ENCODE measurements at places on chromosomes 1 and 21.
A peak's percentile ranks its signal among the peaks of the same experiment; 100 is the strongest.

GRCh38 chr1:22709891-22710700 is 543 bp upstream of the EPHB2 start:
- DNase-seq, result no peak

DNA sequence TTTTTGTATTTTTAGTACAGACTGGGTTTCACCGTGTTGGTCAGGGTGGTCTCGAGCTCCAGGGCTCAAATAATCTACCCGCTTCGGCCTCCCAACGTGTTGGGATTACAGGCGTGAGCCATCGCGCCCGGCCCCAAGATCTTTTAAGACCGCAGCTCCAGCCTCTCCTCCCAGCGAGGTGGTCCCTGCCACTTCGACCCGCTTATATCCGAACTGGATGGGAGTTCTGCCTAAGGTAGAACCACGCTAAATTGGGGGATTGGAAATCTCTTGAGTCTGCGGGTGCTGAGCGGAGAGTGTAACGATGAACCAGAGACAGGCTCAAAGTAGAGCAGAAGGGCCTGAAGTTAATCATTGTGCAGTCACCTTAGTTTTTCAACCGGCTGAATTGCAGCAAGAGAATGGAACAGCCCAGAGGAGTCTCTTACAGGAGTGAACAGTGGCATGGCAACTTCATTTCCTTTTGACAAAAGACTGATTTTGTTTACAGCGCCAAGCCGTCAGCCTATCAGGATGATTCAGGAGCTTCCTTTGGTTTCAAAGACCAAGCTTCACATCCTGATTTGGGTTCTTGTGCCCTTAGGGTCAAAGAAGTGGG is 726 bp upstream of the CYB5R1 start:
- DNase-seq, result no peak

DNA sequence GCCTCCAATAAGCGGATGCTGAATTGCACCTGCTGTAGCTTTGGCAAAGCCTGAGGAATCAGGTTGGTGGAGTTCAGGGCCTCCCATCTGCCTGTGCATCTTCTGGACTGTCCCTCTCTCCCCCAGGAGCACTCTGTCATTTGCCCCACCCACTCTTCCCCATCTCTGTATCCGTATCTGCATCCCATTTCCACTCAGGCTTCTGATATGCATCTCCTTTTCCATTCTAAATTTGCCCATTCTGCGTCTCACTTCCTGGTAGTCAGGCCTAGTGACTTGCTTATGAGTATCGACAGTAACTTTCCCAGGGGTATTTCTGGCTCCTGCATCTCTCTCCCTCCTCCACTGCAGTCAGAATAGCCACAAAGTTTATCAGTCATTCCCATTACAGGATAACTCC is 15.6 kb downstream of the MR1 start:
- no peak for DNase-seq

DNA sequence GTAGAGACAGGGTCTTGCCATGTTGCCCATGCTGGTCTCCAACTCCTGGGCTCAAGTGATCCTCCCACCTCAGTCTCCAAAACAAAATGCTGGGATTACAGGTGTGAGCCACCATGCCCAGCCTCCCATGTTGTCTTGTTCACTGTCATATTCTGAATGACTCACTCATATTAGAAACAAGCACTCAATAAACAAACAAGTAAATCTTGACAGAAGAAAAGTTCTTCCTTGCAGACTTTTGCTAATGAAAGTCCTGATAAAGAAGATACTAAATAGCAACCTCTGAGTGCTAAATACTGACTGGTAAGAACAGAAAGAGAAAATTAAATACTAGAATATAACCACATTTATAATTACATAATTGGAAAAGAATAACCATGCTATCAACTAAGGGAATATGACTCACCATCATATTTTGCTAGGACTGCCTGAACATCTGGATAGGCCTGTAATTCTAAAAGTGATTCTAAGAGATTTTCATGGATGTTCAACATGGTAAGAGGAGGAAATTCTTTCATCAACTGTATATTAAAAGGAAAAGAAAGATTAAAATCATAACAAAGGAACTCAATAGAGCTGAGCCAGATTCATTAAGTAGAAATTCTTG is 37.3 kb downstream of the ST7L start:
- no peak for DNase-seq

DNA sequence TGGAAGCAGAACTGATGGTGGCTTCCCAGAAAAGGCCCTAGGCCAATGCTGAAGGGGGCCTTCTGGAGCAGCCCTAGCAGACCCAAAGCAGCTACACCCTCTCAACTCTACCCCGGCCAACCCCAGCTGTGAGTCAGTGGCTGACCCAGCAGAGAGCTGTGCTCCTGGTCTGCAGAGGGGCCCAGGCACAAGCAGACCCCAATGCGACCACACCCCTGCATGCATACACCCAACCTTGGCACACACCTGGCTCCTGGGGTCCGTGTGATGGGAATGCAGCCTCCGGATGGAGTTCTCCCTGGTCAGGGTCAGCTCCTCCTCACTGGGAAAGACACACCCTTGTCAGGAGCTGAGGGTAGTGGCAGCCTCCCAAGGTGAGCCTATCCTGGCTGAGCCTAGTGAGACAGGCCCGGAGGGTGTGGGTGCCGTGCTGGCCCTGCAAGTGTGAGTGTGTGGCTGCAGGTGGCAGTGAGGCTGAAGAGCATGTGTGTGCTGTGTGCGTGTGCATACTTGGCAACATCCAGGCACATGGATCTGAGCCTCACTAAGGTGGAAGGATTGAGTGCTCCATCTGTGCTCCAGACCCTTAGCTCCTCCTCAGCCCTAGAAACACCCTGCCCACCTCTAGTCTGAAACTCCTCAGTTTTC is 3.9 kb upstream of the ARHGAP30 start:
- no peak for DNase-seq

DNA sequence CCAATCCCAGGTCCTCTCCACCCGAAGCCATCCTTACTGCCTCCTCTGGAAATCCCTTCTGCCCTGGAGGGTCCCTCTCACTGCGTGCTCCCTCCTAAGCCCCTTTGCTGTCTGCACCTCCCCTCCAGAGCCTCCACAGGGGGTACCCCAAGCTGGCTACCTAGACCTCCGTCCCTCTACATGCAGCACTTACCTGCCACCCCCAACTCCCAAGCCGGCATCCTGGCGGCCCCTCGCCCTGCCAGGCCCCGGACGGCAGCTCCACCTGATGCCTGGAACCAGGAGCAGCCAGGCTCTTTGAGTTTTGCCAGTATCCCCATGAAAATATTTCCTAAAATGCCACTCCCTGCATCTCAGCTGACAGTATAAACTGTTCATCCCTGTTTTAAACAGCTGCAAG is 4.1 kb downstream of the PRDM15 start:
- DNase-seq, result no peak

- DNase-seq, result no peak
These were observed 12.3 kb downstream of the UQCRH start for GRCh38 chr1:46315669-46316403.

- DNase-seq, result no peak
These were observed 119.7 kb downstream of the C1orf21 start for GRCh38 chr1:184506481-184506880.

- no peak for DNase-seq
These were observed 397.2 kb downstream of the KCNH1 start for GRCh38 chr1:210736713-210737112.

GRCh38 chr1:153277852-153278251 is 18.4 kb downstream of the LORICRIN start:
- no peak for DNase-seq

GRCh38 chr1:42679364-42679983 is 2.7 kb upstream of the YBX1 start:
- no peak for DNase-seq

DNA sequence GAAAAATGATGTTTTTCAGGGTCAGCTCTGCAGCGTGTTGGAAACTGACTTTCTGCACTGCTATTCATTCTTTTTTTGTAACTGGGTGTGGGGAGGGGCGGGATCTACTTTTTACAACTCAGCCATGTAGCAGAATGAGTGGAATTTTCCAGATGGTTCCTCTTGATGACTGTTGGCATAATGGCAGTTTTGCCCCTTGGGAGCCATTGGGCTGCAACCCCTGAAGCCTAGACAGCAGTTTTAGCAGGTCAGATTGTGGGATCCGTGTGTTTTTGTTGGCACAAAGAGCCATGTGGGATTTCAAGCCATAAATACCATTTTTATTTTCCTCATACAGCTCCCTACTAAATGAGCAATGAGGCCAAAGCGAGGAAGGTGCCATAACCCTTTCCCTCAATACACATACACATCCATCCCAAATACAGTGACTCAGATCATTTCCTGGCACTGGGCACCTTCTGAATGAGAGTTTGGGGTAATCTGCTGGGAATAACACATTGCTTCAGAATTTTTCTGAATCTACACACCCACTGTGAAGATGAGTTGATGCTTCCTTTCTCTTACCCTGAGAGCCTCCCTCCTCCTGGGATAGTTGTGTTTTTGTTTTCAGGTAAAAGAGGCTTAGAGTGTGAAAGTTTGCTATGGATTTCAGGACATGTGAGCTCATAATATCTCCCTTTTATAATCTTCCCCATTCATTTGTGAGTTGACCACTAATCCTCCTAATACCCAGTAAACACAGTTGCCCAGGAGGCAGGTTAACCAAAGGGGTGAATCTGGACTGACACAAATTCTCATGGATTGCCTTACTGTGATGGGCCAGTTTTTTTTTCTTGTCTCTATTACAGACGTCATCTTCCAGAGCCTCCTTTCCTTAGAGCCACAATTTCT is 13.1 kb downstream of the S100A10 start:
- DNase-seq, result peak; percentile 49

DNA sequence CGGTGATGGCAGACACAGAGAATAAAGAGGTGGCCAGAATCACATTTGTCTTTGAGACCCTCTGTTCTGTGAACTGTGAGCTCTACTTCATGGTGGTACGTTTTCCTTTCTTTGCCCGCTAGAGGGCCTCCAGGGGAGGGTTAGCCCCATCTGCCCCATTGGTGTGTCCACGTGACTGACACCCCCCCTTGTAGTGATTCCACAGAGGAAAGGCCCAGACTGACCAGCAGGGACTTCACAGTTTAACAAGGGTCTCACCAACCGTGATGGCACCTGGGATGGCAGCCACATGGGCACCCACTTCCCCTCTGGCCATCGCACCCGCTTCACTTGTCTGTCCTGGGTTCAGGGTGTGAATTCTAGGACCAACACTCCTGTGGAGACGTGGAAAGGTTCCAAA is 22.3 kb upstream of the SARS1 start:
- DNase-seq, result no peak

DNA sequence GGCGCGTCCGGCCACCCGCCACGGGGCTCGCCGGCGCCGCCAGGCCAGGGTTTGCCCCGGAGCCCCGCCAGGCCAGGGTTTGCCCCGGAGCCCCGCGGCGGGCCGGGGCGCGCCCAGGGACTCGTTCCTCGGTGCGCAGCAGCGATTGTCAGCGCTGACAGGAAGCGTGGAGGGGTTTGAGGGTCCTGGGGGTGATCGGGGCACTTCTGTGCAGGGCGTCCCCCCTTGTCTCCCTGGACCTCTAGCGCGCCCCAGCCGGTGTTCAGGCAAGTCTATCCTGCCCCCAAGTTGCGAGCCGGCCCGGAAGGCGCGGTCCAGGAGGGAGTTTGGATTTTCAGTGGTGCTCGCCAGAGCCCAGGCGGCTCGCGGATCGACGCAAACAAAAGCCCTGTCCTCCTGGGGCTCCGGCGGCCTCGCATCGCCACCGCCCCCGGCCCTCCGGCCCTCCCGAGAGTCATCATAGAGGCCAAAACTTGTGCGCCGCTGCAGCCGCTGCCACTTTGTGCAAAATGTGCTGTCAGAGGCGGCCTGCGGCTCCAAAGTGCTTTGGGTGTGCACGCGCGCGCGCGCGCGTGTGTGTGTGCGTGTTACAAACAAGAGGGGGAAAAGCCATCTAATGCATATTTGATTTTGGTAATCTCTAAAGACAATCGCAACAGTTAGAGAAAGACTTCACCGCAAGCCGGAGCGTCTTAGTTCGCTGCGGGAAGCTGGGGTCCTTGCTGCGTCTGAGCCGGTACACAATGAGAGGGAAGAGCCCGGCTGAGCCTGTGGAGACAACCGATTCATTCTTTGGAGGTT is 1.0 kb downstream of the ROR1 start:
- no peak for DNase-seq

DNA sequence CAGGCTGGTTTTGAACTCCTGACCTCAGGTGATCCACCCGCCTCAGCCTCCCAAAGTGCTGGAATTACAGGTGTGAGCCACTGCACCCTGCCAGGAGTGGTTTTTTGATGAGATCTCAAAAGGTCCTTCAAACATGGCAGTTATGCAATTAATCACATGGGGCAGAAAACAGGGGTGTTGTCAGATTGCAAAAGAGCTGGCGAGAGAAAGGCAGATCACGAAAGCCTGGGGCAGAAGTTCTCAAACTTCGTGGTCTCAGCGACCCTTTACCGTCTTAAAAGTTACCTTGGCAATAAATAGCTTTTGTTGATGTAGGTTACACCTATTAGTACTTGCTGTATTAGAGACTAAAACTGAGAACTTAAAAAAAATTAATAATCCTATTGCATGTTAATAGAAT is 16.1 kb downstream of the CNR2 start:
- no peak for DNase-seq

DNA sequence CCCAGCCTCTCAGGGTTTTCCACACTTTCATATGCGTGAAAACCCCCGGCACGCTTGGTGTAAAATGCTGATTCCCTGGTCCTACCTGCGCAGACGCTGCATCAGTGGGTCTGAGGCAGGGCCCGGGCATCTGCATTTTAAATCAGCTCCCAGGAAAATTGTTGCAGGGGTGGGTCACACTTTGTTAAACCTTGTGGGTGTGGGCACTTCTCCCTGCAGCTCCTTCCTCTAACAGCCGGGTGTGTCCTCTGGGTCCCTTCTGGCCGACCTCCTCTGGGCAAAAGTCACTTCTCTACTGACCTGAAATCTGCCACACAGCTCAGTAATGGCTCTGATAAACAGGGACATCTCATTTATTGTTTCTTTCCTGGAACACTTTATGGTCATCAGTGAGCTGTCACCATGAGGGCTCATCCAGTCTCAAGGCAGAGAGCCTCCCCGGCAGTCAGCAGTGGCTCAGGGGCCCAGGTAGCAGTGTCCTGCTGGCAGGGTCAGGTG is 52.8 kb upstream of the TMPRSS2 start:
- DNase-seq, result no peak

DNA sequence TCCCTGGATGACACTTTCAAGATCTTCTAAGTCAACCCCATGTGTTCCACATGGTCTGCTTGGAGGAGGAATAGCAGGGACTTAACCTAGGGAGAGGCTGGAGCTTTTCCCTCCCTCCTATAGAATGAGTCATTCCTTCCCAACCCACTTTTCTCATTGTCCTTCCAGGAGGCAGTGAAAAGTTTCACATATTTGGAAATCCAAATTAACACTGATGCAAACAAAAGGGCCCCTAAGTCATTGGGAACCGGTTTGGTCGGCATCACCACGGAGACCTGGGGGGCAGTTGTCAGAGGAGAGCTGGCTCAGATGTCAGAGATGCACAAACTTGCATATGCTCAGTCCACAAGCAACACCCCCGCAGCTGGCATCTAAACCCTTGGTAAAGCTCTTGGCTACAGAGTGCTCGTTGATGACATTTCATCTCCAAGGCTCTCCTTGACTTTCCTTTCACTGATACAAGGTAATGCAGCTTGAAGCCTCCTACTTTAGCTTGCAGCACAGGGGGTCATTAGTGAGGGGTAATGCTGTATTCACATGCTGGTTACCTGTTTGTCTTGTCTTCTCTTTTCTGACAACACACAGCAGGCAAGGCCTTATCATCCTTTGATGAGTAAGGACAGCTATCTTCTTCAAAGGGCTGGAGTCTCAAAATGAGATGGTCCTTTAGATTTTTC is 12.3 kb upstream of the LRRC8D start:
- DNase-seq, result no peak

All from brain pericyte (primary cell).